ENCODE measurements at places on chromosomes 5 and 9. TPM values are rescaled to one million over a fixed set of nuclear protein-coding genes. Genes with fewer than 3 reads are reported as not detected.

- DNase-seq = no peak
Observed at GRCh38 chr5:11531811-11532555, 372.3 kb downstream of the CTNND2 start.

Gene DBH
- not detected for total RNA-seq

DNA sequence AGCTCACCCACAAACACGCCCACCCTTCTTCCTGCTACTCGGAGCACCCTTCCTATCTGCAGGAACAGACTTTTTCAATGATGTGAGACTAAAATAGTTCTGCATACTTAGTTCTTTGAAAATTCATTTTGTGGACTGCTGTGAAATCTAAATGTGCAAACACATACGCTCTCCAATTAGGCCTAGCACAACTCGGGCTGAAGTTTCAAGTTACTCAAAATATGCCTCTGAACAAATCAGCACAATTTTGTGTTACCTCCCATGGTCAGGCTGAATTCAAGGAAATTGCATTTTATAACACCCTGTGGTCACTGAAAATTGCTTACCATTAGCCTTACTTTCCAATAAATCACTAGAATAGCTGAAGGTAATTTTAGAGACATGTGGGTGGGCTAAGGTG lies 323.8 kb upstream of the ADCY2 start:
- no peak for DNase-seq

DNA sequence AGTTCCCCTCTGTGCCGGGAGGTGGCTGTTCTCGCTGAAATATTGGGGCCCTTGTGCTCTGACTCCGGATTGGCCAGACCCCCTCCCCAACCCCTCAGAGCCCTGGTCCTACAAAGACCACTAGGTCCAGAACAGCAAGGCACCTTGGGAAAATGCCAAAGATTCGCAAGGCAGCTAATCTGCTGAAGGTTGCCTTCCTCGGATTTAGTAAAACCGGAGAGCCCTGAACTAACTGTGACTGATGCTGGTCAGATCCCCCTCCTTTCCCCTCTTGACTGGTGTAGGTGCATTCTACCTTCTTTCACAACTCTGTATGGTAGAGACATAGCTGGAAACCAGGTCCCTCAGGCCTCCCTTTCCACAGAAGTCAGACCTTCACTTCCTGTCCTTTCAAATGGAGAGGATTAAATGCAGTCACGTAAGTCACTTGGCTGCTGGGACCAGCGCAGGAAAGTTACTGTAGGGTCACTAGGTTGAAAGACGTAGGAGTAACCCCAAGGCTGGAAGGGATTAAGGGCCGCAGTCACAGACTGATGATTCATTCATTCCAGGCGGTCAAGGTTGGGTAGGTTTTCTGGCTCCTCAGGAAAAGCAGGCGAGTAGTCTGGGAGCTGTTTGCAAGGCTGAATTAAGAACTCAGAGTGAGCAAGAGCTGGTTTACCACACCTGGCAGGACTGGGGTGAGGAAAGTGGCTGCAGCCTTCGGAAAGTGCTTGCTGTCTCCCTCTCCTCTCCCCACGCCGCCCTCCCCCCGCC lies 5.3 kb downstream of the BARX1 start:
- DNase-seq = peak; percentile 74

DNA sequence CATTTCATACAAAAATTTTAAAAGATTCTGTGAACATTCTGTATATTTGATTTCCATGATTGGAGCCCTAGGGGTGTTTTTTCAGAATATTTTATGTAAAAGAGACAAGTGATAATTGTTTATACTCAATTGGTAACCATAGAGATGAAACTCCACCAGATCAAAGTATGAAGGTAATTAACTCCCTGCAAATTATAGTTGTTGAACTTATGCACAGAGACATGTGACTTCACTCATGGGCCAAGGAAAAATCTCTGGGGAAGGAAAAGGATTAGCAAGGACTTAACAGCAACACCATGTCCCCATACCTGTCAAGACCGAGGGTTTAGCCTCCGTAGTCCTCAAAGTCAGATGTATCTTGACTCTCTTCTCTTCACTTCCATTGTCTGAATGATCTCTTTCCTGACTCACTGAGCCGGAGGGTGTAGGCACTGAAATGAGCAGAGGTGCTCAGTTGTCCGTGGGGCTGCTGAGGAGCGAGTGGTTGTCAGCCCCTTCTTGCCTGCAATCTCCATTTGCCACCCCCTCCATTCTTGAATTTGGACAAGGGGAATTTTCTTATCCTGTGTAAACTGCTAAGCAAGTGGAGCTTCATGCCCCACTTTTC lies 17.5 kb upstream of the CXCL14 start:
- DNase-seq = no peak

Gene CD274
- total RNA-seq = not detected

- no peak for DNase-seq
Observed at GRCh38 chr9:130445268-130445983, 665 bp downstream of the ASS1 start.

- DNase-seq = no peak
Observed at GRCh38 chr9:76103531-76104315, 213.2 kb downstream of the PCSK5 start.

- no peak for DNase-seq
Observed at GRCh38 chr5:53071298-53071697, 38.3 kb downstream of the MOCS2 start.

Gene C9orf153
- not detected for total RNA-seq

DNA sequence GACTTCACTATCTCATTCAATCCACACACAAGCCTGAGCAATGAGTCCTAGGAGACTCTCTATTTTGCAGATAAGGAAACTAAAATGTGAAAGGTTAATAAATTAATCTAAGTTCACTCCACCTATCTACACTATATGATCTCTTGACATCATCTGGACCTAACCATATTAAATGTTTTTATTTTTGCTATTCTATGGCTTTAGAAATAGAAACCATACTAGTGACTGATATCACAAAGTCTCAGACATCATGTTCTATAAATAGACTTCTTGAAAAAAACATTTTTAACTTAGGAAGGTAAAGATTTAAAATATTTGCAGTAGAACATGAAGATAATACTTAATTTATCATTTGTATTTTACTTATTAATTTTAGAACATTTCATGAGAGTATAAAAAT lies 9.4 kb upstream of the ADGRV1 start:
- DNase-seq = no peak

Gene CD14
- total RNA-seq = 0.13 TPM

GRCh38 chr9:72919246-72919945 lies 33.5 kb downstream of the ALDH1A1 start:
- DNase-seq = no peak

- no peak for DNase-seq
Observed at GRCh38 chr5:160047423-160047822, 38.5 kb downstream of the TTC1 start.

- no peak for DNase-seq
Observed at GRCh38 chr5:7888901-7889300, 20.0 kb downstream of the MTRR start.
